Endothelial cell of umbilical vein (primary cell): ENCODE measurements at places on chromosomes 3 and 15. TPM values are rescaled to one million over a fixed set of nuclear protein-coding genes. Genes with fewer than 3 reads are reported as not detected.

The CDCP1 gene
- total RNA-seq: 0.22 TPM in 1 of 2 replicates, not detected in the other

The CCR8 gene
- not detected in 2 replicates for total RNA-seq

The SPRED1 gene
- total RNA-seq: 10.7 and 16.4 TPM in 2 replicates

The FBXW12 gene
- total RNA-seq: not detected in 2 replicates

The LIPC gene
- total RNA-seq: not detected in 2 replicates

The CEP19 gene
- total RNA-seq: 1.2 and 1.6 TPM in 2 replicates

The ELL3 gene
- total RNA-seq: 2.4 and 3.6 TPM in 2 replicates

The GPR27 gene
- not detected in 2 replicates for total RNA-seq

The CACNA2D2 gene
- total RNA-seq: not detected in 2 replicates

The C3orf22 gene
- total RNA-seq: not detected in 2 replicates

The FSIP1 gene
- 1.1 and 1.2 TPM in 2 replicates for total RNA-seq

The IGSF11 gene
- not detected in 2 replicates for total RNA-seq

The SLC9C1 gene
- 0.09 TPM in 1 of 2 replicates, not detected in the other for total RNA-seq

The CMTM6 gene
- 54.0 and 56.3 TPM in 2 replicates for total RNA-seq

The GRK7 gene
- not detected in 2 replicates for total RNA-seq

The SV2B gene
- total RNA-seq: not detected in 2 replicates

The SCAANT1 gene
- not detected in 2 replicates for total RNA-seq

The GUCA1C gene
- total RNA-seq: not detected in 2 replicates

The NOX5 gene
- total RNA-seq: 0.07 TPM in 1 of 2 replicates, not detected in the other

The GOLGA6B gene
- total RNA-seq: not detected in 2 replicates

The CHRNB4 gene
- total RNA-seq: not detected in 2 replicates

The TMEM207 gene
- total RNA-seq: not detected in 2 replicates

The DPPA4 gene
- total RNA-seq: not detected in 2 replicates

The CCR2 gene
- total RNA-seq: not detected in 2 replicates

The C3orf85 gene
- not detected in 2 replicates for total RNA-seq
